ENCODE measurements at places on chromosomes 1 and 21. TPM values are rescaled to one million over a fixed set of nuclear protein-coding genes. Genes with fewer than 3 reads are reported as not detected.
A peak's percentile ranks its signal among the peaks of the same experiment; 100 is the strongest.

DNA sequence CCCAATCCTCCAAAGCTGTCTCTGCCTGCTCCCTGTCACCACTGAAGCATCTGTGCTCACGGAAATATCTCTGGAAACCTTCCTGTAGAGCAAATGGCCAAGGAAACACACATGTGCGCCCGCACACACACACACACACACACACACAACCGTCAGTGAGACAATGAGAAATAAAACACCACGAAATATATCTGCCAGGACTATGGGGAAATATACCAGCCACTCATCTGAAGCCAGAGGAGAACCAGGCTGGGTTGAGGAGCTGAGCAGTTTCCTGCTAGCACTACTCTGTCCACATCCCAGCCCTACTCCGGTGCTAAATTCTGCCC lies 25.1 kb upstream of the PLXNA2 start:
- DNase-seq = no peak

DNA sequence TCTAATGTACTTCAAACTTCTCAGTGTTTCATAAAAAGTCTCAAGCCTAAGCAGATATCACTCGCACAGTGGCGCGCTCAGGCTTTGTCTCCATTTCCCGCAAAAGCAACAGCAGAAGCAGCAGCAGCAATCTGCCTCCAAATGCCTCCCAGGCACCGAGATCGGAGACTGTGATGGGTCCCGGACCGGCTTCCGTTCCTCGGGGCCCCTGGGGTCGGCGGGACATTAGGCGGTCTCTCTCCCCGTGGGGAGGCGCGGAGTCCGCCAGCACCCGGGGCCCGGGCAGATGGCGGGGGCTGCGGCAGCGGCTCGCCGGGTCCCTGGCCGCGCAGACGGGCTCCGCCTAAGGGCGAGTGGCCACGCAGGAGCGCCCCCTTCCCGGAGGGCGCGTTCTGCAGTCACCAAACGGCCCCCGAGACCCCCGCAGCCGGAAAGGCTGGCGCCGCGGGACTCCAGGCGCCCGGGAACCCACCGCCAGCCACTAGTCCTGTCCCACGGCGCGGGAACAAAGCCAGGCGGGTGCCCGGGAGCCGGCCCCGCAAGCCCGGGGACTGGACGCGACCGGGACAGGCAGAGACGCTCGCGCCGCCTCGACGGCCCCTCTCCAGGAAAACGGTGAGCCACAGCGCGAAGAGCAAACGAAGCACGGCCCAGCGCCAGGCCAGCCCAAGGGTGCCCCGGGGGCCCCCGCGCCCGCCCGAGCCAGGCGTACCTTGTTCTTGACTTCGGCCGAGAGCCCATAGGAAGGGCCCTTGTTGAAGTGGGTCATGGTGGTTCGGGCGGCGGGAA lies 590 bp downstream of the CNN3 start:
- no peak for DNase-seq

- peak; percentile 50 for DNase-seq
Observed at GRCh38 chr1:236000781-236001180, 64.1 kb downstream of the NID1 start.

GRCh38 chr1:201631037-201631436 lies 92.1 kb downstream of the NAV1 start:
- DNase-seq = no peak

- DNase-seq = no peak
Observed at GRCh38 chr1:15412175-15412800, 2.6 kb downstream of the EFHD2 start.

DNA sequence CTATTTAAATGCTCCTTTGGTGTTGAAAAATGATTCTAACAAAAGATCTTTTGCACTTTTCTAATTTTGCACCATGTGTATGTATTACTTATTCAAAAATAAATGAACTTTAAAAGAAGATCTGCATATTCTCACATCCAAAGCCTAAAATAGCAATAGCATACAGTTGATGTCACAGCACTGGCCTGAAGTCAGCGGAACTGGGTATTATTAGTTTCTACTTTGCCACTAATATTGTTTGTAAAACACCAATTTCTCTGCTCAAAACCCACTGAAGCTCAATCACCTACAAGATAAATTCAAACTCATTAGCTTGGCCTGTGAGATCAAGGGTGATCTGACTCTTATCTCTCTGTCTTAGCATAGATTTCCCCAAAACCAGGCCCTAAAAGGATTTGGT lies 34.5 kb upstream of the BCAR3 start:
- DNase-seq = no peak

The LAMC1 gene
- total RNA-seq = 166 TPM

- DNase-seq = no peak
Observed at GRCh38 chr1:177281901-177282300, 111.1 kb downstream of the BRINP2 start.

The CFHR4 gene
- total RNA-seq = not detected

DNA sequence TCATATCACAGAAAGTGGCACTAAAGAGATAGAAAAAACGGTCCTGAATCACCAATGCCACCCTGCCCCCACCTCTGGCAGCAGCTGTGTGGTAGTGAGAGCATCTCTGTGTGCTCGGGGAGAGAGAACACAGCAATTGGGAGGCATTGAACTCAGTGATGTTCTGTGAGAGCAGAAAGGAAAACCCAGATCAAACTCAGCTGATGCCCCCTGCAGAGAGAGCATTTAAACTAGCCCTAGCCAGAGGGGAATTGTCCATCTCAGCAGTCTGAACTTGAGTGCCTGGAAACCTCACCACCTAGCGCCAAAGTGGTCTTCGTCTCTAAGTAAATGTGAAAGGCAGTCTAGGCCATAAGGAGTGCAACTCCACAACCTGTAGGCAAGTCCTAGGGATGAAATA lies 21.3 kb downstream of the SLC44A5 start:
- DNase-seq = no peak

The CFHR5 gene
- not detected for total RNA-seq

GRCh38 chr1:226870026-226870400 lies 403 bp upstream of the PSEN2 start:
- no peak for DNase-seq

The HSD3B1 gene
- not detected for total RNA-seq

The FMOD gene
- total RNA-seq = 92.3 TPM

DNA sequence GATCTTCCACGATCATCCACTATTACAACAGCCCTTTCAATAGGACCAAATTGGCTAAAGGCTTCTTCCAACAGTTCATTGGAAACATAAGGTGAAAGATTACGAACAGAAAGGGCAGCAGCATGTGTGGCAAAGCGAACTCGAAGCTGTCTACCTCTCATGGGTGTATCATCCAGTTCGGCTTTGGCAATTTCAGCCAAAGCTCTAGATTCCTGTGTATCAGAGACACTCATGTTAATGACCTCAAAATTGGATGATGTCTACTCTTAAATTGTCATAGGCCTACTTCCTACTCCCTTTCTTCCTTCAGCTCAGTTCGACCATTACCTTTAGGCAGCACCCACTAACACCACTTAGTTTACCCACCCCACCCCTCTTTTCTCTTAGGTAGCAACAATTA lies 2.2 kb downstream of the SFPQ start:
- DNase-seq = no peak

The HSD11B1 gene
- 0.32 TPM for total RNA-seq

The OR10Z1 gene
- total RNA-seq = not detected

DNA sequence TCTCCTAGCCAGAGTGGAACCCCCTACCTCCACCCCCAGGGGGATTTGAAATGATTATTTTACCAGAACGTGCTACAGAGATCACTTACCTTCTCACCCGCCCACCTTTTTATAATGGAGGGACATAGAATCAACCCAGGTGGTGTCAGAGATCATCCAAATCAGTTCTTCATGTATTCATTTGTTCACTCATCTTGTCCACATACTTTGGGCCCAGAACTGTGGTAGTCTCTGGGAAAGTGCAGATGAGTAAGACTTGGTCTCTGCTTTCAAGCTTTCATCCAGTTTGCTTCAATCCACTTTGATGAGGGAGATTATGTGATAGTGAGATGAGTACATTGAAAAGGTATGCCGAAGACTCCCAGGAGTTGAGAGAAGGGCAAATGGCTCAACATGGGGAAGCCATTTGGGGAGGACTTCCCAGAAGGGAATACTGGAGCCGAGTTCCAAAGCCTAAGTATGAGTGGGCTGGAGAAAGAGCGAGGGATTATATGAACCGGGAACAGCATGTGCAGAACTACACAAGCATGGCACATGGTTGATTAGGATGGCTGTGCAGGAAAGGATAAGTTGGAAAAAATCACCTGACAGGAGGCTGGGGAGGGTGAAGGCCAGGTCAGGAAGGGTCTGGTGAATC lies 1.9 kb downstream of the FGGY start:
- DNase-seq = no peak

DNA sequence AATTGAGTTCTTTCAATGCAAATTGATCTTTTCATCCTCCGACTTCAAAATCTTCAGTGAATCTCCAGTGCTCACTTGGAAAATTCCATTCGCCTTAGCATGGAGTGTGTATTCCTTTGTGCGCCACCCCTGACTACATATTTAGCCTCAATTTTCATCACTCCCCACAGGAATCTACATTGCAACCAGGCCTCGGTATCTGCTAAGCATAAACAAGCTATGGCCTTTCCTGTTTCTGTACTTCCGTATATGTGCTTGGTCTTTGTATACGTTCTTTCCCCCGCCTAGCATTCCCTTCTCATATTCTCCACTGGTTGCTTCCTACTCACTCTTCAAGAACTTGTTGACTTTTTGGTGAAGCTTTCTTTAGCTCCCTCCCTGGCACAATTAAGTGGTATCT lies 470.8 kb downstream of the LMO4 start:
- no peak for DNase-seq

DNA sequence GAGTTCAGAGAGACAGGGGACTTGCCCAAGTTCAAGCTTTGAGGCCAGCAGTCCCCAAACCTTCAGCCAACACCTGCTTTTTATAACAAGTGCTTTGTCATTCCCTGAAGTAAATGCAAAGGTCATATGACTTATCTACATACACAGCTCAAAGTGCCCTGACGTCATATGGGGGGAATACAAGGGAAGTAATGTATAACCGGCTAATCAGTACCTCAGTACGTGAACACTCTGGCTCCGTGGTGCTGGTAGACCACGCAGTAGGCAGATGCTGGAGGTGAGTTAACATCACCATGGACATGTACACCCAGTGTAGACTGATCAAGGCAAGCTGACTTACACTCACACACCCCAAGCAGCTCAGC lies 60.0 kb downstream of the BACE2 start:
- DNase-seq = no peak

- no peak for DNase-seq
Observed at GRCh38 chr1:247409869-247410544, 6.0 kb upstream of the NLRP3 start.

GRCh38 chr1:102234753-102235359 lies 238.1 kb upstream of the OLFM3 start:
- DNase-seq = no peak

DNA sequence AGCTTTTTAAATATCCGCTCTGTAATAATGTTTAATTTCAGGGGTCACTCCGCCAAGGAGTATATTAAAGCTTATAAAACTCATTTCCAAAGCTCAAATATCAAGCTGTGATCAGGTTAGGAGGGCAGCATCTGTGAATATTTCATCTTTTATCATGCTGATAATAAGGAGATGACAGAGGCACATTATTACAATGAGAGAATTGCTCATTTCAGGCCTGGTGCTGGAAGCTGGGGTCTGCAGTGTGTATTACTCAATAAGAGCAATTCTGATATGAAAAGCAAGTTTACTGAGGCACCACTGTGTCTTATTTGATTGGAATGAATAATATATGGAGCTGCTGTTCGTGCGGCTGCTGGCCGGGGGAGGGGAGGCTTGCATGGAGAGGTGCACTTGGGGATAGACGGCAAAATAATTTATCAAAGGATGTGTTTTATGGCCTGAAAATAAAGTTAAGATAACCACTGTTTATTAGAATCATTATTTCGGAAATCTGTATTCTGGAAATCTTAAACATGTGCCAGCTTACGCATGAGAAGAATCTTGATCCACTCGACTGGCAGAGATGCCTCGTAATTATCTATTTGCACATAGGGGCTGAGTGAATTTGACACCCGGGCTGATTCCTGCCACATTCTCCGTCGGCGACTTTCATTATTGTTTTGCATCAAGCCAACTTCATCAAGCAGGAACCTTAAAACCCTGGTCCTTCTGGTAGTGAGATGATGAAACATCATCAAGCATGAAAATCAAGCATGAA lies 173.2 kb downstream of the RRAGC start:
- DNase-seq = no peak

DNA sequence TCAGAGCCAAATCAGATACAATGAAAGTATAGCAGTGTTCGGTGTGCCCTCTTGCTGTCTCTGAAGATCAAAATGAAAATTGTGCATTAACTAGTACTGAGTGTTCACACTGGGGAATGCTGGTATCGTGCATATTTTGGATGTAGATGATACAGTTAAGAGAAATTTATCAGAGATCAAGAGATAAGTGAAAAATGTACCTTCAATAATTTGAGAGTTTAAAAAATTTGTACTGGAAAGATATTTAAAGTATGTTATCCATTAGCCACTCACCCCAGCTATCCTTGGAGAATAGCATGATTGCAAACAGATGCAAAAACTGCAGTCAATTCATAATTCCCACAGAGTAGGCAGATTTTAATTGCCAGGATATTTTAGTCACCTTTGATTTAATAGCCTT lies 56.4 kb downstream of the GREM2 start:
- DNase-seq = no peak

The AADACL3 gene
- not detected for total RNA-seq

The TAS1R1 gene
- total RNA-seq = not detected

DNA sequence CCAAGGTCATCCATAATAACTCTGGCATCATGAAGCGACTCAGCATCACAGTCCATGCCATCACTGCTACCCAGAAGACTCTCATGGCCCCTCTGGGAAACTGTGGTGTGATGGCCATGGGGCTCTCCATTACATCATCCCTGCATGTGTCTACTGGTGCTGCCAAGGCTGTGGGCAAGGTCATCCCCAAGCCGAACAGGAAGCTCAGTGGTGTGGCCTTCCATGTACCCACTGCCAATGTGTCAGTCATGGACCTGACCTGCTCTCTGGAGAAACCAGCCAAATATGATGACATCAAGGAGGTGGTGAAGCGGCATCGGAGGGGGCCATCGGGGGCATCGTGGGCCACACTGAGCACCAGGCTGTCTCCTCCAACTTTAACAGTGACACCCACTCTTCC lies 65.1 kb upstream of the ARHGAP29 start:
- no peak for DNase-seq

DNA sequence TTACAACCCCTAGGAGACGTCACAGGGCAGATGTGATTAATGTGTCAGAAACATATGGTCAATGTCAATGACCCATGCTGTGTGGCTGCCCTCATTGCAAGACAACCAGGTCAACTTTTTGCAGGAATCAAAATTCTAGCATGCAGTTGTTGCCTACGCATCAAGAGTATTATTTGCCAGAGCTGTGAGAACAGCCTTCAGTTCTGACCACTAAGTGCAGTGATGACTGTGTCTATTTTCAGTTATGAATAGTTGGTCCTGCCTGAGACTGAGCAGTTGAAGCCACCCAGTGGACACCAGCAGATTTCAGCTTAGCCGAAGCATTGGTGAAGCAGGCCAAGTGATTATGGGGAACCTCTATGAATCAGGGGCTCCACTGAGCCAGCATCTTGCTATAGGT lies 47.3 kb downstream of the LYPLAL1 start:
- no peak for DNase-seq

DNA sequence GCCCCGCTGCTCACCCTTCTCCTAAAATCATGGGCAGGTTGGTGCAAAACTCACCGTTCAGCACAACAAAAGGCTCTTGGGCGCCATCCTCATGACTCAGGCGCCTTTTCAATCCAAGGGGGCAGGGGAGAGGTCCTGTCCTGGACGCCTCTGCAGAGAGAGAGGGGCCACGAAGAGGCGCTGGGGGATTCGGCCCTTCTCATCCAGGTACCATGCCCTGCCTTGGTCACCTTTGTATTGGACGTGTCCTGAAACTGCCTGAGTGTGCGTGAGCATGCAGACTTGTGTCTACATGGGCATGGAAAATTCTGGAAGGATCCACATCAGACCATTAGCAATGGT lies 53.5 kb downstream of the SLC37A1 start:
- peak; percentile 33 for DNase-seq

GRCh38 chr1:44289530-44289929 lies 65.5 kb downstream of the ERI3 start:
- no peak for DNase-seq
